ENCODE measurements at places on chromosomes 3 and 15.

DNA sequence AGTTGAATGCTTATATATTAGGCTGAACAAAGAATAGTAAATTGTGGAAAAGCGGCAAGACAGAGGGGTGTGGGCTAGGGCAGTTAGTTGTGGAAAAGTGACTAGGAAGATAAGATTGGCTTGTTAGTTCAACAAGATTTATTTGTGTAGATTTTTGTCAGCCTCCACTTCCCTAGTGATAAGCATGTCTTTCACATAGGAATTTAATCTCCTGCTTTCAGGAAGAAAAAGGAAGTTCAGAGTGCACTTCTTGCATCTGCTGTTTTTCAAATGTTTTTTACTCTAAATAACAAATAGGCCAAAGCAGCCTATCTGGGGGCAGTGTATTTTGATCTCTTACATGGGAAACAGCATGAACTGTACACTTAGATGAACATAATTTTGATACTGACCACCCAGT lies 919.9 kb downstream of the NAALADL2 start:
- DNase-seq = no peak

DNA sequence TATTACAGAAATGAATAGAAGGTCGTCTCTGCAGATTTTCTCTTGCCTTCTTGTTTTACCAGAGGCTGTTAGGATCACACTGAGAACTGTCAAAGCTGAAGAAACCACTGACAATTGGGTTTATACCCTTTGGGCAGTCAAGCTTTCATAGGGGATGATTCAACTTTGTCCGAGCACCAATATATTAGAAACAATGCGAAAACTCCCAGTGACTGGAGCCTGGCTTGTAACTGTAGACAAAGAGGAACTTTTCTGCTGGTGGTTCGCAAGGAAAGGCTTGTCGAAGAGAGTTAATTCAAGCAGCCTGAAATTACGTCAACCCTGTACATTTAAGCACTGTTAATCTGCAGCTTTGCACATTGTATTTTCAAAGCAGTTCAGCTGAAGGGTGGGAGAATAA lies 193.2 kb upstream of the ZNF385D start:
- DNase-seq = no peak

- DNase-seq = no peak
These were observed 128.4 kb upstream of the LPP start for GRCh38 chr3:188025555-188025954.

DNA sequence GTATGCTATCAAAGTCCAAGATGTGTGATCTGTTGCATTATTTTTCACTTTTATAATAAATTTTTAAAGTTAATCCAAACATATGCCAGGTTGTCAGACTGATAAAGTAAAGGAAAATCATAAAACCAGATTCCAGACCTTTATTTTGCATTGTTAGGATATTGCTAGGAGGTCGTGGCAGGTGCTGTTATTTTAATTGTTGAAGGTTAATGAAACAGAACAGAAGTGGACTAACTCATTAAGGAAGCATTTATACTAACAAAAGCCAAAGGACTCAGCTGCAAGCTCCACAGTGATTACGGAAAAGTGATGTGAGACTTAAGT lies 63.1 kb downstream of the DCLK3 start:
- DNase-seq = no peak

DNA sequence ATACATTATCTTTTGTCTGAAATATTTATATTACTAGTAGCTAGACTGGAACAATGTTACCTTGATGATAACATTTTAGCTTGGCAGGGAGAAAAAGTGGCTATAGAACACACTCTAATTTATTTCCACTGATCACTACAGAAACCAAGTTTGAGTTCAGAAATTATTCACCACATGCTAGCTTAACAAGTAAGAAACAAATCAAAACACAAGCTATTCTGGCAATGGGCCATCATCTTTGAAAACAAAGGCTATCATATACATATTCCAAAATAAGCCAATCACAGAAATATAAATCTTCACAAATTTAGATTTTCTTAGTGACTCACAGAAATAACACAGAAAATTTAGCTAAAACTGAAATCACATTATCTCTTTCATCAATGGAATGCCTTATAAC lies 17.1 kb downstream of the AQR start:
- no peak for DNase-seq

DNA sequence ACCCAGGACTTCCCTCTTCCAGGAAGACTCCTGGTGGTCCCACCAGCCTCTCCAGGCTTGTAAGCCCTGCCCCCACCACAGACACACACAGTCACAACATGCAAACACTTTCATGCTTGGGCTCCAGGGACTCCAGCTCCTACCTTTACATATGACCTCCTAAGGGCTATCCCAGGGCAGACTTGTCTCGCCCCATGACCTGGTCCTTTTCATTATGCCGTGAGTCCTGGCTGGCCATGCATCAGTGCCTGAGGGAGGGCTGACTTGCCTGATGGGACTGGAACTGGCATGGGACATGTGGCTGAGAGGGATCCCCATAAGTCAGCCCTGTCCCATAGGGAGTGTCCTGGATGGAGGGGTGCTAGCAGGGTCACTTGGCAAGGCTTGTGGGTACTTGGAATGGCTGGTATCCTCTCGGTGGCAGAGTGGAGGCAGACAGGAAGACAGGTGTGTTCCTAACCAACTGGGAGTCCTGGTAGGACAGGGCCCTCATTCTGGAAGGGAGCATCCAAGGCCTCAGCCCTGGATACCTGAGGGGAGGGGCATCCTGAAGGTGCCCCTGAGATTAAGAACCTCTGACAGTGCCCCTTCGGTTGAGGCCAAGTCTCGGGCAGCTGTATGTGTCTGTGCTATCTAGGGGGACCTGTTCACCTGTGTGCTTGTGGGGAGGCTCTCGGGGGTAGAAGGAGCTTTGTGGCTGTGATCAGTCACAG lies 540 bp upstream of the HHATL start:
- DNase-seq = no peak

DNA sequence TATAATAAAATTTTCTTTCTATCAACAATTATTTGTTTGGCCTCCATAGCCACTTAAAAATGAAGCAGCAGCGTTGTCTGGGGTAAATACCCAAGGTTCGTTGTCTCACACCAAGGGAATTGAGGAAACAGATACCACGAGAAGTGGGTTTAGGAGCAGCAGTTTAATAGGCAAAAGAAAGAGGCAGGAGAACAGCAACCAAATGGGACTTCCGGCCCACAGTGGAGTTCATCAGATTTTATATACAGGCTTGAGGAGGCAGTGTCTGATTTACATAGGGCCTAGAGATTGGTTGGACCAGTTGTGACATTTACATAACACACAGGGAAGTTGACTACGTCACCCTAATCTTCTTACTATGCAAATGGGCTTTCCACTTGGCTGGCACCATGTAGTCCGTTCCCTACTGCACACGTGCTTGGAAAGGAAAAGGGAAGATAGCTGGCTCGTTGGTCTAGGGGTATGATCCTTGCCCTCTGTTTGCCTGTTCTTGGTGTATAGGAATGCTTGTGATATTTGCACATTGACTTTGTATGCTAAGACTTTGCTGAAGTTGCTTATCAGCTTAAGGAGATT lies 61.5 kb upstream of the SETMAR start:
- no peak for DNase-seq

- DNase-seq = no peak
These were observed 57.6 kb upstream of the TNFSF10 start for GRCh38 chr3:172580680-172581401.

GRCh38 chr3:56111606-56112304 lies 356.5 kb downstream of the ERC2 start:
- no peak for DNase-seq

- no peak for DNase-seq
These were observed 609.1 kb upstream of the BCHE start for GRCh38 chr3:166446291-166446690.

Data from germinal center (tissue), 1 donor.